ENCODE measurements at places on chromosomes 1 and 21.
A peak's percentile ranks its signal among the peaks of the same experiment; 100 is the strongest.

DNA sequence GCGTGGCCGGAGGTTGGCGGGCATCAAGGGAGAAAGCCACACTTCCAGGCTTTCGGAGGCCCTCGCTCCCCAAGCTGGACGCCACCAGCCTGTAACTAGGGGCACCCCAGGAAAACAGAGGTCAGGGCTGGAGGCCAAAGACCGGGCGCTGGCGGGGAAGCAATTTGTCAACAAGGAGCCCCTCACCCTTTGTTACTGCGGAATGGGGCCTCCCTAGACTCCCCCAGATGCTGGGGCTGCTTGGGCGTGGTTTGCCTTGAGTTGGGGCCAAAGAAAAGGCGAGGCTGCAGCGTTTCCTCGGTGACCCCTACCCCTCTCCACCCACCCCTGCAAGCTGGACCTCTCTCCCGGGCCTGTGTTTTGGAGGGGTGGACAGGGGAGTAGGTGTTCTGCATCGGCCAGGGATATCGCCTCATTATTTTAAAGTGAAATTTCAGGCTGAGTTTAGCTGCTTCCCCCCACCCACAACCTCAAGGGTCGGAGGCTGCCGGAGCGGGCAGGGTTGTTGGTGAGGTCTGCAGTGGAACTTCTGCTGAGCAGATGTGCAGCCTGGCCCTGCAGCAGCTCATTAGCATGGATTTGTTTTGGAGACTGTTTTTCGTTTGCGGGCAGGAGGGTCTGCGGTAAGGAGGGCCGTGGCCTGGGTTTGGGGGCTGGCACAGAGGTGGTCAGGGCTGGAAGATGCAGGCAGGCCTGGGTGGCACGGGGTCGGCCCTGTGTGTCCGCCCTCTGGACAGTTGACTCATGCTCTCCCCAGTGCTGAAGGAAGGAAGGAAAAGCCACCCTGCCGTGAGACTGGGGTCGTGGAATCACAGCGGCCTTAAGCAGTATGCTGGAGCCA lies 1.5 kb downstream of the NBL1 start:
- no peak for DNase-seq

- DNase-seq, result no peak
These were observed 16.6 kb upstream of the TMEM125 start for GRCh38 chr1:43253173-43253572.

- DNase-seq, result peak; percentile 62
These were observed 1.7 kb upstream of the NADK start for GRCh38 chr1:1779691-1780597.

DNA sequence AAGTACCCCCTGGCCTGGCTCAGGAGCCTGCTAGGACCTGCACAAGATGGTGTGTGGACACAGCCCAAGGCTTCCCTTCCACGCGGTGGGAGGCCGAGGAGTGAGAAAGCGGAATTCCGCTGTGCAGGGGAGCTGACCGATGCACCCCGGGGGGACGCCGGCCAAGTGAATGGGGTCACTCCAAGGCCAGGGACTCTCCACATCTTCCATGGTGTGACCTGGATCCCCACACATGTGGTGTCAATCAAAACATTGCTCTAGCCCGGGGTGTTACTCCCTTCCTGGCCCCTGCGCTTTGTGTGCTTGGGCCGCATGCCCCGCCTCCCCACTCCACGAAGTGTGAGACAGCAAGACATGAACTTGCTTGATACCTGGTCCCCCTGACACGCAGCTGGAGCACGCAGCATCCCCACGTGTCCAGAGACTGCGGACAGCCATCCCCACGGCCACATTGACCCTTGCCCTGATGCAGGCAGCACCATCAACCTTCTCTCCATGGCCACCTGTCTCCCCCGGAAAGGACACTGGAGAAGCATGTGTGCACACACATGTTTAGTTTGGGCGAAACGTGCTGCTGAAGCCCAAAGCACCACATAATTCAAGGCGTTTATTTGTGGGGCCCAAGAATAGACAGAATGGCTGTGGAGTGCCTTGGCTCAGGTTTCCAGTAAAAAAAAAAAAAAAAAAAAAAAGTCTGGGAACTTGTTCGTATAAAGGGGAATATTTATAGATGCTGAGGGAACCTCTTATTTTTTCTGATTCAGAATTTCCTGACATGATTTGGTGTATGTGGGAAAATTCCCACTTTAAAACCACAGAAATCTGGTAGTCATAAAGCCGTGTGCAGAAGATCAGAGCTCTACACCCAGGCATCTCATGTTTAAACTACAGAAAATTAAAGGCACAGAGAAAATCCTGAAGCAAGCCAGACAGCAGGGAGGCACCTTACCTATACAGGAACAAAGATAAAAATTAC lies 171.7 kb downstream of the HUNK start:
- DNase-seq, result no peak

GRCh38 chr1:89865498-89866382 lies 44.9 kb downstream of the LRRC8D start:
- DNase-seq, result peak; percentile 87

DNA sequence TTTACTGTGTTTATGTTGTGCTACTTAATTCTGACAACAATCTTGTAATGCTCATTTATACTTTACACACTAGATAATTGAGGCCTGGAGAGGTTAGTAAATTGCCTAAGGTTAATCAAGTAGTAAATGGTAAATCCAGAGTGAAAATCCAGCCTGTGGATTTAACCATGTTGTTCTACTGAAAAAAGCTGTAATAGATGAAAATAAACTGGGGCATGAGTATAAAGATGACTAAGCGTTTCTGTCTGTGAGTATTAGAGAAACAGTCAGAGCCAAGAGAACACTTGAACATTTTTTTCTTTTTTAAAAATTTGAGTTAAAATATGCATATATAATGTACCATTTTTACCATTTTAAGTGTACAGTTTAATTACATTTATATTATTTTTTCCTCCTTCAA lies 47.9 kb upstream of the LEPR start:
- no peak for DNase-seq

DNA sequence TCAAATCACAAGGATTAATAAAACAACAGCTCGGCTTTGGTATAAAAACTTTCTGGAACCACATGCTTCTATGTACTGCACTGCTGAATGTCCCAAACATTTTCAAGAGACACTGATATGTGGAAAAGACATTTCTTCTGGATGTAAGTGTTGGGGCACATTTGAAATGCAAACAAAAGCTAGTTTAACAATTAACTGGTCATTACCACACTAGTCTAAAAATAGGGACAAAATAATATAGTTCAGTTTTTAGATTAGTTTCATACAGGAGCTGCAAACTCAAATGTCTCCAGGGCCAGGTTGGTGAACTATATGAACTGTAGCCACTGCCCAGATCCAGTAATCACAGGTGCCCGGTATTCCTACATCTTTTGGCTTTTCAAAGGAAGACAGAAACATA lies 3.2 kb downstream of the IL23R start:
- no peak for DNase-seq

GRCh38 chr1:21321963-21322680 lies 31.9 kb upstream of the ECE1 start:
- DNase-seq, result no peak

DNA sequence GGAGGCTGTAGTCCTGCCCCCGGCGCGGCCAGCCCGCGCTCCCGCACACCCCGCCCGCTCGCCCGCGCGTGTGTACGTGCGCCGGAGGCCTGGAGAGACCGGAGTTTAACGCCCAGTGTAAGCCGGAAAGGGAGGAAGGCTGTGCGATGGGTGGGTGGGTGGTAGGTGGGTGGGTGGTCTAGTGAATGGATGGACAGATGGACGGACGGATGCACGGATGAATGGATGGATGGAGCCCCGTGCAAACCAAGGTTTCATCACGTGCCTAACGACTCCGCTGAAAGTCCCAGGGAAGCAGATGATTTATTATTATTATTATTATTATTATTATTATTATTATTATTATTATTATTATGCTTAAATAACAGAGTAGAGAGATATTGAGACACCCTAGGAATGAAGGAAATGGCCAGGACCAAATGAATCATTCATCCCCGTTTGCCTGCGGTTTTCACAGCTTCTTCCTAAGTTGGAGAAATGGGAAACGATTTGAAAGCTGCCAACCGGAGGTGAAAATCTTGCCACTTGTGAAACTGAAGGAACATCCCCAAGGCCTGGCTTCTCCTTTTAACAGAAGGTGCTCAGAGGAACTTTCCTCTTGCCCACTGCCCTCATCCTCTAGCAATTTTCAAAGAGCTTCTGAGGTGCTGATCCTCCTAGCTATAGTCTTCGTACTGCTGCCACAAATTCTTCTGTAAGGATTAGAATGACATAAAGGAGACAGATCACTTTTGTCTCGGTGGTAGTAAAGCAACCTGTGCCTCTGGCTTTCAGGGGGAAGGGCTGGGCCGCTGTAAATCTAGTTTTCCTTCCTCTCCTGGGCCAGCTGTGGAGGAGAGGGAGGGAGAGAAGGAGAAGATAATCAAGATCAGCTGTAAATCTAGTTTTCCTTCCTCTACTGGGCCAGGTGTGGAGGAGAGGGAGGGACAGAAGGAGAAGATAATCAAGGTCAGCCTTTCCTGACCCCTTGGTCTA lies 648 bp upstream of the RGS7 start:
- DNase-seq, result peak; percentile 5

DNA sequence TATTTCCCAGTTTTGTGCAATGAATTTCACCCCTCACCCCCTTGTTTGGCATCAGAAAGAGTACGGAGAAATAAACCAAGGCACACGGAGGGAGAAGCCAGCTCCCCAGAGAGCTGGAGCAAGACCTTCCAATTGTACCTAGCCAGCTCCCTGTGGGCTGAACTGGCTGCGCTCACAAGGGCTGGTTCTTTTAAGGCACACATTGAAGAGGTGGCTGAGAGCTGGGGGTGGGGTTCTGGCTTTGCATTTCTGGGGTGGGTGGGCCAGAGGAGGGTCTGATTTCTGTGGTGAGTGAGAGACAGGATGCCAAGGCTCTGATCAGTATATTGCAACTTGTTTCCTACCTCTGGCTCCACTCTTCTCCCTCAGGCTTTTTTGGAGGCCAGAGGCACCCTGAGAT lies 39.5 kb upstream of the NFASC start:
- DNase-seq, result no peak

- DNase-seq, result no peak
These were observed 305.1 kb downstream of the LTN1 start for GRCh38 chr21:28687586-28687985.

GRCh38 chr1:171841931-171842761 lies 848 bp downstream of the DNM3 start:
- peak; percentile 2 for DNase-seq

GRCh38 chr1:24503059-24503751 lies 569 bp downstream of the RCAN3 start:
- peak; percentile 55 for DNase-seq

DNA sequence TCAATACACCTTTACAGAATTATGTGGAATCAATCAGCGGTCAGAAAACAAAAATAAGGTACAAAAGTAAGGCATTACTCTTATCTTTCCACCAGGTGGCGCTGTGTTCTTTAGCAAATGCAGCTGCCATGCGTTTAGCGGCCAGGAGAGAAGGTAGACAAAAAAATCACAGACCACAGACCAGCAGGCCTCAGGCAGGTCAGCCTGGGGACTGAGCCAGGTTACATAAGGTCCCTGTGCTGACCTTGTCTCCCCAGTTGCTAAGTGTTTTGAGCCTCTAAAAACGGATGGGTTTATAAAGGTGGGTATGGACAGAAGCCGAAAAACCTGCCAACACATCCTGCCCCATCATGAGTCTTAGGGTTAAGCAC lies 2.8 kb downstream of the RGS16 start:
- peak; percentile 79 for DNase-seq

DNA sequence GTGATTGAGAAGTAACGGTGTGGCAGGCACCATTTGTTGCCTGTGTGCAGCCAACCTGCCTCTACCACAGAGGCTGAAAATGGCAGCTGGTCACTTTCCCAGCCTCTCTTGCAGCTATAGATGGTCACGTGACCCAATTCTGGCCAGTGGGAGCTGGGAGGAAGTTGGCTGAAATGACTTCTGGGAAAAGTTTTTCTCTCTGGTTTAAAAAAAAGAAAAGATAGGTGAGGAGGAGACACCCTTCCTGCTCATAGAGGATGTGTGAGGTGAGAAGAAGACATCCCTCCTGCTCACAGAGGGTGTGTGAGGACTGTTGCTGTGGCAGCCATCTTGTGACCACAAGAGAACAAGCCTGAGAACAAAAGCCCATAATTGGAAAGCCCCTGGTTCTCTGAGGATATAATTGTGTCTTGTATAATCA lies 122.8 kb downstream of the SYF2 start:
- no peak for DNase-seq

DNA sequence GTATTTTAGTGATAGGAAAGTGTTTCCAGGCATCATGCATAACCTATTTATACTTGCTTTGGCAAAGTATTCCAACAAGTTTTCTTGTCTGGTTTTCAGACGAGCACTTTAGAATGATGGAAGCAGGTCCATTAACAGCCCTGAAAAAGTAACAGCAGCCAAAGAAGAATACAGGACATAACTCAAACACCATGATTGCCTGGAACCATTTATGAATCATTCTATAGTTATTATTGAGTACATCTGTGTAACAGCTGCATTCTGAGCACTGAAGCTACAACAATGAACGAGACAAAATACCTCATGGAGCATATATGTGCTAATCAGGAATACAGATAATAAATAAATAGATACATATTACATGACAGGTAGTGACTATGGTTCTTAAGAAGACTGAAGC lies 12.6 kb downstream of the IL10RB start:
- DNase-seq, result no peak

DNA sequence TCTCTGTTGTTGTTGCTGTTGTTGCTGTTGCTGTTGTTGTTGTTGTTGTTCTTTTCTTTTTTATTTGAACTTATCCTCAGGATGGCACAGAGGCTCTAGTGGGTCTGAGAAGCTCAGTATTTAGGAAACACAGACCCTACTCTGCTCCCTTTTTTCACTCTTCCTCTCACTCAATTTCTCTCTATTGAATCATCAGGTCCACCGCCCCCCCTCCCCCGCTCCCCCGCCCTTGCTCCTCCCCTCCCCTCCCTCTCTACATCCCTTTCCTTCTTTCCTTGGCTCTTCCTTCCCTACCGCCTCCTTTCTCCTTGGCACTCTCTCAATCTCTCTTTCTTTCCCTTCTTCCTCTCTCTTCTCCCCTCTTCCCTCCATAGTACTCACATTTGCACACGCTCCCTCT lies 218.5 kb upstream of the ZC3H12A start:
- no peak for DNase-seq

- no peak for DNase-seq
These were observed 121.5 kb upstream of the SOD1 start for GRCh38 chr21:31537872-31538576.

DNA sequence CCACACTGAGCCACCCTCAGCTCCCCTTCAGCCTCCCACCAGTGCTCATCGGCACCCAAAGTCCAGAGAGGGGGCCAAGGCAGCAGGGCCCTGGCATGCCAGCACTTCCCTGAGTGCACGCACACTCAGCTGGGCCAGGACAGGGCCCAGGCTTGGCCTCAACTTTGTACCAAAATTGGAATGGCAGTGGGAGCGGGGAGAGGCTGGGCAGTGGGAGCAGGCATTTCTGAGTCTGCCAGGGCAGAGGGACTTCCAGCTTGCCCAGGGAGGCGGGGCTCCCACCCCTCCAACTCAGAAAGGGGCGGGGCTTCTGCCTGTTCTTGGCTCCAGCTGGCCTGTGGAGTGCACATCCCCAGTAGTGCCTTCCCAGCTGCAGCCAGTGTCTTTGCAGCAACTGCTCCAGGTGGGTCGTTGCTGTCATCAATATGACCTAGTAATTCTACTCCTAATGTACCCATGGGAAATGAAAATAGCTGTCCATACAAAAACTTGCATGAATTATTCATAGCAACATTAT lies 10.3 kb upstream of the SNX7 start:
- DNase-seq, result no peak

- DNase-seq, result no peak
These were observed 5.1 kb downstream of the IFFO2 start for GRCh38 chr1:18951416-18951815.

Data from small intestine (tissue), 16 donors.